ENCODE measurements at places on chromosomes 7 and 10. TPM values are rescaled to one million over a fixed set of nuclear protein-coding genes. Genes with fewer than 3 reads are reported as not detected.

Gene GRID1
- total RNA-seq, result 0.12 TPM

Gene CPA2
- total RNA-seq, result not detected

Gene NUTM2E
- not detected for total RNA-seq

Gene VPS37D
- 3.1 TPM for total RNA-seq

Gene TRIM74
- total RNA-seq, result not detected

Gene HOXA7
- total RNA-seq, result not detected

Gene THSD7A
- total RNA-seq, result 0.94 TPM

Gene FZD1
- total RNA-seq, result 21.9 TPM

Gene AGR2
- total RNA-seq, result not detected

Gene LRRC61
- 1.6 TPM for total RNA-seq

Gene MRC1
- total RNA-seq, result 0.59 TPM

Gene PRKAR2B
- 11.1 TPM for total RNA-seq

Gene SH2B2
- total RNA-seq, result 4.6 TPM

Gene WDFY4
- not detected for total RNA-seq

Gene ELFN1
- total RNA-seq, result 0.68 TPM

Gene GRM8
- total RNA-seq, result not detected

Gene TAS2R38
- total RNA-seq, result not detected

Gene ITPRIP
- total RNA-seq, result 11.4 TPM

Gene MYL10
- not detected for total RNA-seq

Gene MMRN2
- 3.3 TPM for total RNA-seq

Gene SLC29A3
- 3.0 TPM for total RNA-seq

Gene MLXIPL
- not detected for total RNA-seq

Gene MRLN
- total RNA-seq, result not detected

Gene OR6B1
- total RNA-seq, result not detected

Gene TRIM50
- total RNA-seq, result not detected

Gene CYP2C9
- total RNA-seq, result not detected

Gene SERPINE1
- total RNA-seq, result 408 TPM

Gene RPEL1
- not detected for total RNA-seq

Gene SLC39A12
- total RNA-seq, result not detected

Gene WBP1L
- total RNA-seq, result 83.6 TPM

Gene MBLAC1
- 5.7 TPM for total RNA-seq
